Astrocyte (in vitro differentiated cells and primary cell): ENCODE measurements at places on chromosomes 1 and 21. TPM values are rescaled to one million over a fixed set of nuclear protein-coding genes. Genes with fewer than 3 reads are reported as not detected.

Gene CFAP74
- total RNA-seq: not detected in 2 replicates

Gene KIAA0040
- total RNA-seq: 5.0 and 5.2 TPM in 2 replicates

Gene THEM4
- 15.7 and 17.5 TPM in 2 replicates for total RNA-seq

Gene FCRL2
- not detected in 2 replicates for total RNA-seq

Gene LDLRAD2
- total RNA-seq: 0.14 and 0.22 TPM in 2 replicates

DNA sequence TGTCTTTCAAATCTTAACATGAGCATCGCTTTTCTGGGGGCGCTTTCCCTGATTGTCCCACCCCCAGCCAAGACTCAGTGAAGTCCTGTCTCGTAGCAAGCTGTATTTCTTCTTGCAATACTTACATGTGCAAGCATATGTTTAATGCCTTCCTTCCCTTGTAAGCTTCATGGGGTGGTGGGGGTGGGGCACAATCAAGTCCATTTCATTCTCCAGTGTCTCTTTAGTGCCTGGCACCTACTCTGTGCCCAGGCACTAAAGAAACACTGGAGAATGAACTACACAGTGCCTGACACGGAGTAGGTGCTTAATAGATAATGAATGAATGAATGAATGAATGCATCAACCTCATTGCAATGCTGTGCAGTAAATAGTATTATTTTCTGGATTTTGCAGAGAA lies 143.1 kb downstream of the PLPP3 start:
- no peak overlapping the region for H3K4me3 ChIP-seq
- no peaks in the 10 kb centered on the region for H3K4me1 ChIP-seq
- H3K36me3 ChIP-seq: no peaks in the 10 kb centered on the region
- DNase-seq: no peak
- H3K27me3 ChIP-seq: no peaks in the 10 kb centered on the region

DNA sequence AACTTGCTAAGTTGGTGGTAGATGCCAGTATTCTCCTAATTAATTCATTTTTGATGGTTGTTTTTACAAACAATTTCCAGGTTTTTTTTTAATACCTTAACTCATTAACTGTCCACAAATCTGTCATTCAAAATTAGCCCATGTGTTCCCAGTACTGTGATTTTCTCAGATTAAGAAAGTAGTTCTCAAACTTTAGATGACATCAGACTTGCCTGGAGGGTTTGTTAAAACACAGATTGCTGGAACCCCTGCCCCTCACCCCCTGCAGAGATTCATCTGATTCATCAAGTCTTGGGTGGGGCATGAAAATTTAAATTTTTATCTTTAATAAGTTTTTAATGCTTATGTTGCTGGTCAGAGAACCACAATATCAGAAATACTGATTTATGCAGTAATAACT lies 130.5 kb downstream of the BACH1 start:
- H3K27ac ChIP-seq: no peak overlapping the region
- H3K27me3 ChIP-seq: no peaks in the 10 kb centered on the region
- H3K4me3 ChIP-seq: no peak overlapping the region
- H3K36me3 ChIP-seq: no peaks in the 10 kb centered on the region
- no peak for DNase-seq

DNA sequence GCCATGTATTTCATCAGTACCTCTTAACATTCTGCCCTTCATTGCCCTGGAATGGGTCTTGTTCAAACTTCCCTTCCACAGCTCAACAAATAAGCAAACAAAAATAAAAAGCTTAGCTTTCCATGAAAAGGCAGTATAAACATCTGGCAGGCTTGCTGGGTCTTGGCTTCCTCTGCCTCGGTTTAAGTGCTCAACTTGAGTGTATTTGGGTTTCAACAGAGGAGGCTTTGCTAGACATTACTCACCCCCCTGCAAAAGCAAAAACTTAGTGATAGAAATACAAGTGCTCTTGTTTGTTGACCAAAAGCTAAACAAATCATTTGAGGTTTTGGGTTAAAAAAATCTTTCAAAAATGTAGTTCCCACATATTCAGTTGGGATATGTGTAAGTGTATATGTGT lies 518.5 kb downstream of the PLPP3 start:
- no peaks in the 10 kb centered on the region for H3K27me3 ChIP-seq
- H3K4me1 ChIP-seq: no peaks in the 10 kb centered on the region
- H3K36me3 ChIP-seq: no peaks in the 10 kb centered on the region
- no peak overlapping the region for H3K4me3 ChIP-seq
- DNase-seq: no peak

DNA sequence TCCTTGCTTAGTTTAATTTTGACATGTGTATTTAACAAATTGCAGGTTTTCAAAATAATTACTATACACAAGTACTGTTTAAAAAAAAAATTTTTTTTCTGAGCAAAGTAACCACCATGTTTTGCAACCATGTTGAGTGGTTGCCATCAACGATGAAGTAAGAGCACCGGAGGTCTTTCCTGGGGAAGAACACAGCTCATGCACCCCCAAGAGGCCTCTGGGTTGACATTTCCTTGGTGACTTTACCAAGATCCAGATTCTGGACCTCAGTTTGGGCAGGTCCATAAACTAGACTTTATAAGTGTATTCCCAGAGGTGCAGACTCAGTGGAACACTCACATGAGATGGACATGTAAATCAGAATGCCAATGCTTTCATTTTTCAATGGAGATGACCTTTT lies 36.8 kb upstream of the RALGPS2 start:
- no peak overlapping the region for H3K4me3 ChIP-seq
- no peaks in the 10 kb centered on the region for H3K36me3 ChIP-seq
- H3K27me3 ChIP-seq: no peaks in the 10 kb centered on the region
- H3K4me1 ChIP-seq: peaks cover 17% of the 10 kb centered on the region
- H3K27ac ChIP-seq: no peak overlapping the region
- no peak for DNase-seq

- H3K4me3 ChIP-seq: no peak overlapping the region
- no peaks in the 10 kb centered on the region for H3K27me3 ChIP-seq
- peaks cover 40% of the 10 kb centered on the region for H3K4me1 ChIP-seq
These were observed 41.9 kb downstream of the NGF start for GRCh38 chr1:115295904-115296696.

GRCh38 chr1:24425441-24425840 lies 9.8 kb downstream of the NIPAL3 start:
- H3K4me3 ChIP-seq: no peak overlapping the region
- H3K4me1 ChIP-seq: no peaks in the 10 kb centered on the region
- H3K36me3 ChIP-seq: peaks cover 6% of the 10 kb centered on the region
- no peak for DNase-seq

GRCh38 chr1:29289493-29289892 lies 53.2 kb downstream of the PTPRU start:
- H3K36me3 ChIP-seq: peaks cover 3% of the 10 kb centered on the region
- DNase-seq: no peak
- H3K4me1 ChIP-seq: no peaks in the 10 kb centered on the region
- H3K4me3 ChIP-seq: no peak overlapping the region
- H3K27me3 ChIP-seq: no peaks in the 10 kb centered on the region

GRCh38 chr1:246733704-246734103 lies 9.5 kb downstream of the SCCPDH start:
- no peak for DNase-seq
- H3K27me3 ChIP-seq: no peaks in the 10 kb centered on the region
- no peak overlapping the region for H3K4me3 ChIP-seq
- H3K27ac ChIP-seq: no peak overlapping the region
- no peaks in the 10 kb centered on the region for H3K4me1 ChIP-seq
- peaks cover 30% of the 10 kb centered on the region for H3K36me3 ChIP-seq

GRCh38 chr21:34916446-34916845 lies 132.7 kb downstream of the RUNX1 start:
- peaks cover 19% of the 10 kb centered on the region for H3K4me1 ChIP-seq
- H3K27me3 ChIP-seq: no peaks in the 10 kb centered on the region
- peak overlapping the region; percentile 44 for H3K27ac ChIP-seq
